NCI-H1694 treated with DMSO at 0.1 percent for 48 hours (cell line): ENCODE measurements at places on chromosomes 12 and 14.

GRCh38 chr14:76705214-76705613 lies 56.1 kb upstream of the VASH1 start:
- DNase-seq = no peak

DNA sequence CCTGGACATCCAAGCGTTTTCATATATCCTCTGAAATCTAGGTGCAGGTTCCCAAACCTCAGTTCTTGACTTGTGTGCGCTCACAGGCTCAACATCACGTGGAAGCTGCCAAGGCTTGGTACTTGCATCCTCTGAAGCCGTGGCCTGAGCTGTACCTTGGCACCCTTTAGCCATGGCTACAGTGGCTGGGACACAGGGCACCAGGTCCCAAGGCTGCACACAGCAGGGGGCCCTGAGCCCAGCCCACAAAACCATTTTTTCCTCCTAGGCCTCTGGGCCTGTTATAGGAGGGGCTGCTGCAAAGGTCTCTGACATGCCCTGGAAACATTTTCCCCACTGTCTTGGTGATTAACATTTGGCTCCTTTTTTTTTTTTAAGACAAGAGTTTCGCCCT lies 11.6 kb upstream of the FAM177A1 start:
- no peak for DNase-seq

GRCh38 chr12:69630191-69630590 lies 19.5 kb upstream of the LRRC10 start:
- no peak for DNase-seq

GRCh38 chr14:54697001-54697400 lies 130.1 kb downstream of the SAMD4A start:
- no peak for DNase-seq

GRCh38 chr14:78443834-78444233 lies 273.7 kb downstream of the NRXN3 start:
- DNase-seq = no peak

- peak; percentile 73 for DNase-seq
Observed at GRCh38 chr12:57887631-57888408, 41.3 kb upstream of the CTDSP2 start.
